T1000 (cell line): ENCODE measurements at places on chromosomes 6 and 20.

- no peak for DNase-seq
Observed at GRCh38 chr20:61529354-61529753, 277.3 kb downstream of the CDH4 start.

DNA sequence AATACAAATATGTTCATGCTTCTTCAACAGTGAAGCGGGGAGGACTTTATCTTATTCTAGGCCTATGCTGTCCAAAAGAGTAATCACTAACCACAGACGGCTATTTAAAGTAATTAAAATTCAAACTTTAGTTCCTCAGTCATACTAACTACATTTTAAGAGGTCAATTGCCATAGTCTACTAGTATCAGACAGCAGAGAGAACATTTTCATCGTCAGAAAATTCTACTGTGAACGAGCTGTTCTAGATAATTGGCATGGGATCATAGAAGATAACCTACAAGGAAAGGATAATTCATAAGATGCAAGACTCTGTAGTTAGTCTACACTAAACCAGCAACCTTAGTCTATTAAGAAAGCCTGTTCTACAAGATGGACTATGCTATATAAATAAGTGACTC lies 44.4 kb downstream of the PRKN start:
- no peak for DNase-seq

DNA sequence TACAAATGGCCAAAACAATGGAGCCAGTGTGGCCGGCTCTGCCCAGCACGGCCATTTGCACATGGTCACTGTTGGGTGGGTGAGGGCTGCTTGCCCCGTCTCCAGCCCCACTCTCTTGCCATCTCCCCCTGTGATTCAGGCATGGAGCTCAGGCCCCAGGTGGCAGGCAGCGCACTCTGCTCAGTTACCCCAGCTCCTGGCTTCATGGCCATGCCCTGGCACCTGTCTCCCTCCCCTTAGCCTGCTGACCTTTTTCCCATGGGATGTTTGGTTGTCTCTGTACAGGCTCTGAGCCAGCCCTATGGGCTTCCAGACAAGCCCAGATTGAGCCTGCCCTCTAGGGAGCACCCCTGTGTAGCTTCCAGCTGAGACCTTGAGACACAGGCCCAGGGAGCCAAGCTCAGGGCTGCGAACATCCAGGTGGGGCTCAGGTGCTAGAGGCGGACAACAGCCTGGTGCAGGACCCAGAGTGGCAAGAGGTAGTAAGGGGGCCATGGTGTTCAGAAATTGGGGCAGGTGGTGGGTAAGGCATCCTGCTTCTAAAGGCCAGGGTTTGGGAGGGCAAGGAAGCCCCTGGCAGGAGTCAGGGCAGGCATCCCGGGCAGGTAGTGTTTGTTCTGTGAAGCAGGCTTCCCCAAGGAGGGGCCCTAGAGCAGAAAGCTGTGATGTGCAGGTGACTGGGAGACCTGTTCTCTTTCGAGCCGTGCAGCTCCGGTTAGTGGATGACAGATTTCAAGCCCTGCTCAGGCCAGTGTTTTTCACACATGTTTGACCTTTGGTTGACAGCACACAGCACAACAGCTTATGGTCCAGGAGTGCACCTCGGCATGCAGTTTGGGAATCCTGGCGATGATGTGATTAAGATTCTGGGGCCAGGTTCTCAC lies 17.7 kb downstream of the SYNJ2 start:
- DNase-seq = no peak

DNA sequence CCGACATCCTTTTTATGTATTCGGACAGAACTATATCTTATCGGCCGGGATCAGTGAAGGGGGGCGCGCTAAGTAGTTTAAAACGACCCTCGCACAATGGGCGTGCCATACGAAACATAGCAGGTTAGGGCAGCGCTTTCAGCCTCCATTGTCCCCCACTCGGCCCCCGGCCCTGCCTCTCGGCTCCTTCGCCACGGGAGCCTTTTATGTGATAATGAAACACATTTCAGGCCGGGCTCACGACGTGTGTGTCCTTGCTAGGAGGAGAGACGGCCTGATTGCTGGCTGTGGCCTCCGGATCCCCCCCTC lies 5.3 kb downstream of the FOXA2 start:
- DNase-seq = no peak

GRCh38 chr6:33708516-33709204 lies 2.8 kb downstream of the UQCC2 start:
- no peak for DNase-seq

DNA sequence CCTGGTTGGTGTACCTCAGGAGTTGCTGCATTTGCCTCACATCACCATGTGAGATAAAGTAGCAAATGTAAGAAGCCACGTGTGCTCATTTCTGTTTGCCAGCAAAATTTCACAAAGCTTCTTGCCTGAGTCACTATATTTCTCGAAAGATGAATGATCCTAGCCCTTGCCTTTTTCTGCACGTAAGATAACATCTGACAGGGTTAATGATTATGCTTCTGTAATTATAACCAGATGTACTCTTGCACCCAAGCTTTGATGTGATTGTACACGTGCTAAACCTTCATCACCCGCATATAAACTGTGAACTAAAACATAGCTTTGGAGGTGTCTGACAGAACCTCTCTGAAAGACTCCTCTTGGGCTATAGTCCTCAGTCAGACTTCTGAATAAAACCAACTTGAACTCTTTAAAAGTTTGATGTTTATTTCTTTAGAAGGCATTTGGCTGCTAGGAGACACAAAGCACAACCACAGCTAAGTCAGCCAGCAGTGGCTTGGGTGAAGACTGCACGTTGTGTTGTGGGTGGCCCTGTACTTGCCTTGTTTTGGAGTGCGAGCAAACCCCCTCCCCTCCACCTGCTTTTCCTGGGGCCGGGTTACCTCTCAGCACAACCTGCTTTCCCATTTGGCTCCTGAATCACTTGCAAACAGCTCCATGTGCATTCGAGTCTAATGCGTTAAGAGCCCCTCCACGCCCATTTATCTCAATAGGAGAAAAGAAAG lies 19.3 kb downstream of the PROKR2 start:
- DNase-seq = no peak

DNA sequence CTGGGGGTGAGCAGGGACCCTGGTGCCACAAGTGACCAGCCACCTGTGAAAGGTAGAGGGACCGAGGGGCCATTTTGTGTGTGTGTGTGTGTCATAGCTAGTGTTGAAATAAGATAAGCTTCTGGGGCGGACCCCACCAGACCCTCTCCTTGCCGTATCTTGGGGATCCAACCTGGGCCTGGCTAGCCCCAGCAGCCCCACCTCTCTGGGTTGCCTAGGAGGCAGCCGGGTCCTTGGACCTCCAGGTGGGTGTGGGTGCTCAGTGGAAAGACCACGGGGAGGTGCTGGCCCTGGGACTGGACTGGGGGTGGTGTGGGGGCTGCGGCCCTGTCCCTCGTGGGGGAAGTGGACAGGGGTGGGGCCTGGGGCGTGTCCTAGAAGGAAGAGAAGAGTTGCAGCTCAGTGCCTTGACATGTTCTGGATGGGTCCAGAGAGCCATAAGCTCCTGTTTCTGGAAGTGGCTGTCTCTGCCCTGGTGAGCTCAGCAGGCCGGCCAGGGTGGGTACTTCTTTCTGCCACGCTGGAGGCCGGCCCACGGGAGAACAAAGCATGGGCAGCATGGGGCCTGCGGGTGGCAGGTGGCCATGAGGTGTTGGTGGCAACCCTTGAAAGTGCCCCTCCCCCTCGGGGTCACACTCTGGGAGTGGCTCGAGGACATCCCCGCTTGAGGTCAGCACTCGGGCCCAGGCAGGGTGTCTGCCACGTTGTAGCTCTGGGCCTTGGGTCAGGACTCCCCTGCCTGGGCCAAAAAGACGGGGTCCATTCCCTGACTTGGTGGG lies 8.4 kb downstream of the RBBP8NL start:
- no peak for DNase-seq

- DNase-seq = no peak
Observed at GRCh38 chr6:87541744-87542143, 48.0 kb downstream of the RARS2 start.

DNA sequence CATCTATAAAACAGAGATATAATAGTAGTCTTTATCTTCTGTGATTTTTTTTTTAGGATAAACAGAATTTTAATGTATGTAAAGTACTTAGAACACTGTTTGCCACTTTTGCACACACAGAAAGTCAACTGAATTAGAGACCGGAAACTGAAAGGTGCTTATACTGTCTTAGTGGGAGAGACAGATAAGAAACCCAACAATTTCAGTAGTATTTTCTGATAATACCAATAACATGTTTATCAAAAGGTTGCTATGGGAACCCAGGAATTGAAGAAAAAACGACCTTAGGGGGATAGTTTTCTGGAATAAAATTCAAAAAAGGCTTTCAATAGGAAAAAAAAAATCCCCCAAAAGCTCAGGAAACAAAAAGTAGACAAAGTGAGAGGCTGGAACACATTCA lies 138.6 kb downstream of the BCKDHB start:
- DNase-seq = no peak

- no peak for DNase-seq
Observed at GRCh38 chr20:61205769-61206168, 46.3 kb upstream of the CDH4 start.

DNA sequence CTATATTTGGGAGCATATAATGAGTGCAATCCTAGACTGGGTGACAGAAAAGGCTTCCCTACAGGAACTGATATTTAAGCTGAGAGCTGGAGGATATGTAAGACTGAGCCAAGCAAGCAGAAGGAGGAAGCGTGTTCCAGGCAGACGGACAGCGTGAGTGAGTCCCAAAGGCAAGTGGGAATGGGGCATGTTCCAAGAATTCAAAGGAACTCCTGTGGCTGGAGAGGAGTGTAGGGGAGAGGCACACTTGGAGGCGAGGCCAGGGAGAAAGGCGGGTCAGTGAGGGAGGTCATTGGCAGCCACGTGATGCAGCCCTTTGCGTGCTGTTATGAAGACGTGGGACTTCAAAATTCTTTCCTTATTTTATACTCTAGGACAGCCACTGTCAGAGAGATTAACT lies 27.9 kb upstream of the SGK1 start:
- no peak for DNase-seq

- DNase-seq = no peak
Observed at GRCh38 chr6:104603108-104603745, 256.5 kb downstream of the HACE1 start.

- DNase-seq = no peak
Observed at GRCh38 chr6:144582939-144583613, 297.9 kb downstream of the UTRN start.

DNA sequence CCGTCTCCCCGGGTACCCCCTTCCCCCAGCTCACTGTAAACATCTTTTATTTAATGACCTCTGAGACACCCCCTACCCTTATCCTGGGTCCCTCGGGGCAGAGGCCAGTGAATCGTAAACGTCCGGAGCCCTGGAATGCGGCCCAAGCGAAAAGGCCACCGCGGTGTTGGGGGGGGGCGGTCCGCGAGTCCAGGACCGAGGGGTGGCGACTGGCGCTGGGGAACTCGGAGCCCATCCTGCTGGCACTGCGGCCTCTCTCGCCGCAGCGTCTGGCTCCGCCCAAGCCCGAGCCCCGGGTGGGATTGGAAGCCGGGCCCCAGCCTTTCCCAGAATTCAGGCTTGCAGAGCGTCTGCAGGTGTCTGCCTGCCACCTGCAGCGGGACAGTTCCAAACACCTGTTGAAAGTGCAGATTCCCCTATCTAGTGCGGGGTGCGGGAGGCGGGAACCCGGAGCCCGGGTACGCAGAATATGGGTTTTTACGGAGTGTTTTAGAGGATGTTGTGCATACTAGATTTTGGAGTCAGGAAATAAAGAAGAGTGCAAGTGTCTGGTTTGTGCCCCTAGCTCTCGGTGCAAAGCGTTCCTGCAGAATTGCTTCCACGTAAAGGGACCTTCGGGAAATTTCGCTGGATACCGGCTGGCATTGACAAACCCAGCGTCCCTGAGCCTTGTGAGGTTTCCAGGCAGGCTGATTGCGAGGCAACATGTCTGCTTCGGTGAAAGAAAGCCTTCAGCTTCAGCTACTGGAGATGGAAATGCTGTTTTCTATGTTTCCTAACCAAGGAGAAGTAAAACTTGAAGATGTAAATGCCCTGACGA lies 800 bp downstream of the RWDD2A start:
- DNase-seq = no peak

DNA sequence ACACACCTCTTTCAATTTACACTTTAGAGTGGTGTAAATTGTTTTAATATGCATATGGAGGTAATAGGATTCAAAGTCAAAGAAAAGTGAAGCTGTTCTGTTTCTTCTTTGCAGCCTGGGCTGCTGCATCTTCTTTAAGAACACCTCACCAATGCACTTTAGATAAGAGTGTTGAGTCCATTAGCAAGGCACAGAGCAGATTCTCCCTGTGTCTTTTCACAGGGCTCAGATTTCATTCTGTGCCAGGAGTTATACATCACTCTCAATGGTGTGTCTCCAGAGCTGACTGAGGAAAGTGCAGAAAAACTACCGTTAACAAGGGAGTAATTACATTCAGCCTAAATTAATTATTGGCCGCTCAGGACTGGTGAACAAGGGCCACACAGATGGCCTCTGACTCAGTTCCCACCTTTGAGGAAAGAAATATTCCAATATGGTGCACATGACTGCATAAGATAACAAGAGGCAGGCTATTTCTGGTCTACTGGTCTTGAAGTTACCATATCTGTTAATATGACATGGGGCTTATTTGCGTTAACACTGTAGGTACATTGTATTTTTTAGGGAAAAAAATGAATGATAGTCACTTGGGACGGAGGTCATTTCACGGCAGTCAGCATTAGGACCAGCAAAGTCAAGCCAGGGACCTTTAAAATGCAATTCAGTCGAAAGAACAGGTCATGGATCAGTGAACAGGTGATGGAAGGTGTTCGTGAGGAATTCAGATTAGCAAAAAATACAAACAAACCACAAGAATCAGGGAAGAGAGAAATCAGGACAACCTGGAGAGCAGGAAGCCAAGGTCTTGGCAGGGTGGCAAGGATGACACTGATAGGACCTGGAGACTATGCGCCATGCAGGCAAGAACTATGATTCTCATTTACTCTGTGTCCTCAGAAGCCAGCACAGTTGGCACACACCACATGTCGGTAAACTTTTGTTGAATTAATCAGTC lies 203.7 kb downstream of the TBX18 start:
- no peak for DNase-seq

DNA sequence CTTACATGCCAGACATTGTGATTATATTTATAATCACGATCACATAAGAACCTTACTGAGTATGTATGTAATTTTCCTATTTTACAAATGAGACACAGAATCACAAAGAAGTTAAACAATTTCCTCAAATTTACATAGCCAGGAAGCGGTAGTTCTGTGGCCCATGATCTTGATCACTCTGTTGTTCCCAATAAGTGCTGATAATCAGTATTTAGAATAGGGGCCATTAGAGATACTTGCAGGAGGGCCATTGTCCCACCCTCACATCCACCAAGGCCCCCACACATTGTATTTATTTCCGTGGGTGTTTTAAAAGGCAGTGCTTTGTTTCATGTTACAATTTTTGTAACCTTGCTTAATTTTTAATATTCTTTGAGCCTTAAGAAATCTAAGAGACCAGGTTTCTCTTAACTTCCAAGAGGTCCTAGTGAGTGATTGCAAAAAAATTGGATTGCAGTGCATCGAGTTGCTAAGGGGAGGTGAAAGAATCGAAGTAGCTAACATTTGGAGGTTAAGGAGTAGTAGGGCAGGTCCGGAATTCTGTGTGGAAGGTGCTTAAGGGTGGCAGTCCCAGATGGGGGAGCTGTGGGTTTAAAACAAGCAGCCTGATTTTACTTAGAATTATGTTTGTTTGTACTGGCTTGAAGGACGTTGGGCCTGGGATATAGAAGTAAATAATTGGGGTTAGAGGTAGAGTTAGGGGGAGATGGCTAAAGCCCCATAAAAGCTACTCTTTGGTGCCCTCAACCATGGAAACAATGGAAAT lies 339.4 kb downstream of the CDKAL1 start:
- DNase-seq = no peak
